ENCODE measurements at places on chromosomes 1 and 21. TPM values are rescaled to one million over a fixed set of nuclear protein-coding genes. Genes with fewer than 3 reads are reported as not detected.

GRCh38 chr1:181538836-181539235 lies 55.5 kb downstream of the CACNA1E start:
- peaks cover 20% of the 10 kb centered on the region for H3K27me3 ChIP-seq
- H3K4me1 ChIP-seq: no peaks in the 10 kb centered on the region
- DNase-seq: no peak
- no peak overlapping the region for H3K4me3 ChIP-seq
- H3K27ac ChIP-seq: no peak overlapping the region

DNA sequence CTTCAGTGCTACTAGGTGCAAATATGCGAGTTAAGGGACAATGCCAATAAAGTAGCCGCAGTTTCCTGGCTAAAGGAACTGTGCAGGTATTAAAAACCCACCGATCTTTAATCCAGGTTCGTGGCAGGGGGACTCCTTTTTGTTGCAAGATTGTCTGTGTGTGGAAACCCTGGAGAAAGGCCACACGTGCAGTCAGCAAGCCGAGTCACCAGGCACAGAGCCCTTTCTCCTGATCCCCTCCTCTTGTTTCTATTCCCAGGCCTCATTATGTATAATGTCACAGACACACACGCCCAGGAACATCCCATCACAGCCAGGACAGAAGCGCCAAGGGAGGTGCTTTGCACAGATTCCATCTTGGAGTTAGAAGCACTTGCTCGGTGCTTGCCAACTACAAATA lies 528.9 kb downstream of the KIF26B start:
- no peak overlapping the region for H3K27ac ChIP-seq
- no peaks in the 10 kb centered on the region for H3K4me1 ChIP-seq

- no peak overlapping the region for H3K27ac ChIP-seq
- H3K4me3 ChIP-seq: no peak overlapping the region
- DNase-seq: no peak
- peaks cover 4% of the 10 kb centered on the region for H3K4me1 ChIP-seq
- H3K27me3 ChIP-seq: no peaks in the 10 kb centered on the region
Measured at GRCh38 chr1:156549831-156550230, 22.5 kb downstream of the IQGAP3 start.

The KCNA3 gene
- total RNA-seq: 20.5 TPM

The PPIAL4G gene
- 0.07 TPM for total RNA-seq

The VASH2 gene
- total RNA-seq: 0.34 TPM

All from activated CD4-positive, alpha-beta T cell treated with anti-CD3 and anti-CD28 coated beads for 36 hours (primary cell).